ENCODE measurements at places on chromosomes 12 and 14. TPM values are rescaled to one million over a fixed set of nuclear protein-coding genes. Genes with fewer than 3 reads are reported as not detected.
A peak's percentile ranks its signal among the peaks of the same experiment; 100 is the strongest.

GRCh38 chr14:63186453-63186852 is 17.8 kb upstream of the RHOJ start:
- no peak overlapping the region for H3K27ac ChIP-seq
- H3K4me1 ChIP-seq: no peaks in the 10 kb centered on the region
- H3K36me3 ChIP-seq: no peaks in the 10 kb centered on the region
- H3K27me3 ChIP-seq: peaks cover 3% of the 10 kb centered on the region
- no peak for DNase-seq
- H3K4me3 ChIP-seq: no peak overlapping the region

TRPV4 gene
- not detected for total RNA-seq

GRCh38 chr14:94368956-94369355 is 19.4 kb downstream of the SERPINA1 start:
- no peak overlapping the region for H3K4me3 ChIP-seq
- no peak for DNase-seq
- H3K4me1 ChIP-seq: no peaks in the 10 kb centered on the region

DNA sequence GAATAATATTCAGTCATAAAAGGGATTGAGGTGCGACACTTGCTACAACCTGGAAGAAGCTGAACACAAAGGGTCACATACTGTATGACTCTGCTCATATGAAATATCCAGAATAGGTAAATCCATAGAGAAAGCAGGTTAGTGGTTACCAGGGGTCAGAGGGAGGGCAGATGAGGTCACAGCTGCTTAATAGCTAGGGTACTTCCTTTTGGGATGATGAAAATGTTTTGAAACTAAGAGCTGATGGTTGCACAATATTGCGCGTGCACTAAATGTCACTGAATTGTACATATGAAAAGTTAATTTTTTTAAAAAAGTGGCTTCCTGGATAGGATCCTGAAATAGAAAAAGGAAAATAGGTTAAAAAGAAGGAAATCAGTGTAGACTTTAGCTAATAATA is 23.8 kb downstream of the NEUROD4 start:
- H3K4me3 ChIP-seq: no peak overlapping the region
- no peaks in the 10 kb centered on the region for H3K36me3 ChIP-seq
- H3K27me3 ChIP-seq: no peaks in the 10 kb centered on the region

DNA sequence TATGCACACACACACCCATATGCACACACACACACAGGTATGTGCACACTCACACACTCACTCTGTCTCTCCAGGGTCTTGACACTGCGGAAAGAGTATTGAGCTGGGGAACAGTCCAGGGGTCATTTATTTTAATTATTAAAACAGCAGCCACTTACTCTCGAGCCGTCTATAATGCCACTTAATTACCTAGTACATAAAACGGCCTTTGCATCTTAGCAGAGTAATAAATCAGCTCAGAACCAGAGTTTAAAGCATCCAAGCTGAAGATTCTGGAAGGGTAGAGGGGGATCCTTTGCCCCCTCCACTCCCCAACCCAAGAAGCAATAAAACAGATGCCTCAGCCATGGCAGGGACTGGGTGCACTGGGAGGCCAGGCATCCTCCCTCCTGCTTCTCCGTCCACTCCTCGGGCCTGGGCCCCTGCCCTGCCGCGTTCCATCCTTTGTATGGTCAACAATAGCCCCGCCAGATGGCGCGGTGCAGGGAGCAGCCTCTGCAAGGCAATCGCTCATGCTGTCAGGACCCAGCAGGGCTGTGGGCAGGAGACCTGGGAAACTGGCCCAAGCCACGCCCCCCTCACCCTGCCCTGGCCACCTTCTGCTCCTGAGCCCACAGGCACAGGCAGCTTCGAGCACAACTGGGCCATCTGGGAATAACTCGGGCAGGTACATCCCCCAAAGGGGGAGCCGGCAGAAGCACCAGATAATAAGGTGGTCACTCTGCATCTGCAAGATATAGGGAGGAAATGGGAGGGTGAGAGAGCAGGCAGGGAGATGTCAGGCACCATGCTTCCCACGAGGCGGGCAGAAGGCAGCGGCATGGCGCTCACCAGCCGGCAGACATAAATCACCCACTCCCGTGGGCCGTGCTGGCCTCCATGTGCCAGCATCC is 40.9 kb downstream of the CCDC85C start:
- no peaks in the 10 kb centered on the region for H3K36me3 ChIP-seq
- peaks cover 2% of the 10 kb centered on the region for H3K4me1 ChIP-seq
- H3K27ac ChIP-seq: no peak overlapping the region
- no peak overlapping the region for H3K4me3 ChIP-seq

- H3K36me3 ChIP-seq: no peaks in the 10 kb centered on the region
- no peaks in the 10 kb centered on the region for H3K27me3 ChIP-seq
- no peak overlapping the region for H3K4me3 ChIP-seq
- DNase-seq: no peak
- H3K4me1 ChIP-seq: no peaks in the 10 kb centered on the region
Observed at GRCh38 chr12:63323942-63324341, 172.9 kb upstream of the AVPR1A start.

DNA sequence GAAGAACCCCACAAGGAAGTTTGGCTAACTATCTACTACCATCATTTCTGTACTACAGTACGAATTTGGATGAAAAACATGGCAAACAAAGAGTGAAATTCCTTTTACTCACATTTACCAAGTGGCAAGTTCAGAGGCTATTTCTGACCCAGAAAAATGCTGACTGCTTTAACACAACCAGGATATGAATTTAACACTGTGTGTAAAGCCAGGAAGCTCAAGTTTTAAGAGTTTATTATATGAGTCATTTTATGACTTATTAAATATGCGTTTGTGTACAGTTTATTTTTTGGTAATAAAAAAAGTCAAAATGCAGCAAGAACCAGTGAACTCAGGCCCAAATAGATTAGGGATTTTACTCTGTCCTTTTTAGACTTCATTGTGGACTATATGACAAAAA is 58.4 kb upstream of the STAC3 start:
- peaks cover 4% of the 10 kb centered on the region for H3K4me1 ChIP-seq
- H3K4me3 ChIP-seq: no peak overlapping the region
- no peak overlapping the region for H3K27ac ChIP-seq
- no peak for DNase-seq

KCNA1 gene
- 0.04 TPM for total RNA-seq

- peaks cover 3% of the 10 kb centered on the region for H3K27me3 ChIP-seq
- no peak overlapping the region for H3K4me3 ChIP-seq
- peaks cover 12% of the 10 kb centered on the region for H3K4me1 ChIP-seq
Observed at GRCh38 chr12:62784576-62784975, 150.4 kb downstream of the PPM1H start.

- H3K4me3 ChIP-seq: no peak overlapping the region
- H3K27ac ChIP-seq: no peak overlapping the region
- H3K36me3 ChIP-seq: no peaks in the 10 kb centered on the region
- H3K27me3 ChIP-seq: peaks cover 10% of the 10 kb centered on the region
- peaks cover 9% of the 10 kb centered on the region for H3K4me1 ChIP-seq
Observed at GRCh38 chr14:34224221-34224620, 237.8 kb downstream of the SPTSSA start.

GPR84 gene
- 1.2 TPM for total RNA-seq

GRCh38 chr14:75092698-75093097 is 23.3 kb downstream of the ZC2HC1C start:
- H3K4me1 ChIP-seq: no peaks in the 10 kb centered on the region
- no peaks in the 10 kb centered on the region for H3K27me3 ChIP-seq
- no peak overlapping the region for H3K27ac ChIP-seq
- no peak overlapping the region for H3K4me3 ChIP-seq

COX8C gene
- total RNA-seq: not detected

SOX5 gene
- total RNA-seq: not detected

- peak; percentile 54 for DNase-seq
- no peaks in the 10 kb centered on the region for H3K36me3 ChIP-seq
- no peaks in the 10 kb centered on the region for H3K4me1 ChIP-seq
- H3K4me3 ChIP-seq: peak within 1 kb of the TSS; percentile 74
Observed at GRCh38 chr14:100587086-100587762, at the start of gene BEGAIN. Gene BEGAIN, minus strand, starts transcription at chr14:100587417. Its CDS starts 127 bp downstream, at chr14:100587290.

GRCh38 chr12:113970211-113970610 is 4.1 kb upstream of the RBM19 start:
- no peak overlapping the region for H3K27ac ChIP-seq
- DNase-seq: no peak
- H3K27me3 ChIP-seq: peaks cover 27% of the 10 kb centered on the region
- peaks cover 6% of the 10 kb centered on the region for H3K36me3 ChIP-seq
- peaks cover 20% of the 10 kb centered on the region for H3K4me1 ChIP-seq

- no peaks in the 10 kb centered on the region for H3K36me3 ChIP-seq
- no peaks in the 10 kb centered on the region for H3K4me1 ChIP-seq
- DNase-seq: no peak
- no peak overlapping the region for H3K27ac ChIP-seq
- no peak overlapping the region for H3K4me3 ChIP-seq
Observed at GRCh38 chr12:88308825-88309224, 166.7 kb downstream of the TMTC3 start.

GRCh38 chr12:18676996-18677588 is 60.7 kb downstream of the PLCZ1 start:
- H3K27me3 ChIP-seq: no peaks in the 10 kb centered on the region
- H3K4me3 ChIP-seq: no peak overlapping the region
- no peaks in the 10 kb centered on the region for H3K36me3 ChIP-seq
- no peak for DNase-seq
- H3K27ac ChIP-seq: no peak overlapping the region

DNA sequence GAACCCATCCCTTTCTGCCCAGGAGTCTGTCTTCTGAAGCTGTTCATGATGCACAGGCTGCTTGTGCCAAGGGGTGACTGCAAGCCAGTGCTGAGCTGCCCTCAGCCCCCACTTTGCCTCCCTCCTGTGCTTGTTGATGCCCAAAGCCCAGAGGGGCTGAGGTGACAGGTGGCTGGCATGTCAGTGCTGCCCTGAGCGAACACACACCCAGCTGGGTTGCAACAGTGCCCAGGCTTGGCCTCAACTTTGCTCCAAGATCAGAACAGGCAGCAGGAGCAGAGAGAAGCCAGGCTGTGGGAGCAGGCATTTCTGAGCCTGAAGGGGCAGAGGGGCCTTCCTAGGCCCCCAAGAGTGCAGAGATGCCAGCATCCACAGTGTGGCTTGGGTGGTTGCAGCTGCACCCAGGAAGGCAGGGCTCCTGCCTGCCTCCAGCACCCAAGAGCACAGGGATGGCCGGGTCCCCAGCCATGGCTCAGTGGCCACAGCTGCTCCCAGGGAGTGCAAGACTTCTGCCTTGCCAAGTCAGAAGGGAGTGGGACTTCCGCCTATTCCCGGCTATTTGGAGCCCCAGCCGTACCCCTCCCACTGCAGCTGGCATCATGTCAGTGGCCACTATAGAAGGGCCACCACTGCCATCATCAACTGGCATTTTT is 83.1 kb downstream of the SLC16A7 start:
- H3K4me1 ChIP-seq: peaks cover 34% of the 10 kb centered on the region
- no peak overlapping the region for H3K4me3 ChIP-seq
- peaks cover 47% of the 10 kb centered on the region for H3K36me3 ChIP-seq
- H3K27ac ChIP-seq: no peak overlapping the region
- no peaks in the 10 kb centered on the region for H3K27me3 ChIP-seq

GRCh38 chr12:109549613-109550270 is 23.6 kb downstream of the MMAB start:
- H3K4me3 ChIP-seq: no peak overlapping the region
- no peak for DNase-seq
- no peak overlapping the region for H3K27ac ChIP-seq
- no peaks in the 10 kb centered on the region for H3K36me3 ChIP-seq
- H3K4me1 ChIP-seq: peaks cover 5% of the 10 kb centered on the region

KRT83 gene
- not detected for total RNA-seq

DNA sequence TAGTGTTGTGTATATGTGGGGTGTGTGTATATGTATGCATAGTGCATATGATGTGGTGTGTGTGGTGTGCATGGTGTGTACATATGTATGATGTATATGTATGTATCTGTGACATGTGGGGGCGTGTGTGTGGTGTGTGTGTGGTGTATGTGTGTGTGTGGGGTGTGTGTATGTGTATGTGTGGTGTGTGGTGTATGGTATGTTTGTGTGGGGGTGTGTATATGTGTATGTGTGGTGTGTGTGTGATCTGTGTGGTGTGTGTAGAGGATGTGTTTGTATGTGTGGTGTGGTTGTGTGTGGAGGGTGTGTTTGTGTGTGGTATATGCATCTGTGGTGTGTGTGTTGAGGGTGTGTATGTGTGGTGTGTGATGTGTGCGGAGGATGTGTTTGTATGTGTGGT is 61.6 kb downstream of the CLMN start:
- H3K36me3 ChIP-seq: no peaks in the 10 kb centered on the region
- H3K27me3 ChIP-seq: no peaks in the 10 kb centered on the region
- H3K27ac ChIP-seq: no peak overlapping the region

DNA sequence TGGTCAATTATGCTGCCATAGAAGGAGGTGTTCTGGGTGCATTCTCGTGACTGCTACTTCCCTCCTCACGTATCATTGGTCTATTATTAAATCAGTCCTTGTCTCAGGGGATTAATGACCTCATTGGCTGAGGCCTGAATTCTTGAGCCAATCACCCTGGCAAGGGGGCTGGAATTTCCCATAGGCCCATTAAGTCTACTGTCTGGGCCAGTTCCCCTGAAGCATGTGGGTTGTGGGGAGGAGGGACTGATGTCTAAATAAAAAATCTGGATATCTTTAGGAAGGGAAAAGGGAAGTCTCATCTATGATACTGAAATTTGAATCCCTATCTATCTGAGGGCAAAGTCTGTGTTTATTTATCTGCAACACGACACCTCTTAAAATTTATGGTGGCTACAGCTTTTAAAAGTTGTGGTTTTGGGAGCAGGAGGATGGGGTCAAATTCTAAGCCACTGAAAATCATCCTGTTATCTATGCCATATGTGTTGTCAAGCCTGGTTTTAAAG is 71.9 kb downstream of the DYRK2 start:
- peaks cover 1% of the 10 kb centered on the region for H3K36me3 ChIP-seq
- no peak for DNase-seq
- no peak overlapping the region for H3K4me3 ChIP-seq
- peaks cover 5% of the 10 kb centered on the region for H3K27me3 ChIP-seq

Data from activated naive CD8-positive, alpha-beta T cell treated with anti-CD3 and anti-CD28 coated beads for 36 hours (primary cell).